Stimulated activated CD4-positive, alpha-beta T cell treated with anti-CD3 and anti-CD28 coated beads, Interleukin-4, amount 100 ng/mL, for 24 hours (primary cell): ENCODE measurements at places on chromosomes 13 and 19.
A peak's percentile ranks its signal among the peaks of the same experiment; 100 is the strongest.

DNA sequence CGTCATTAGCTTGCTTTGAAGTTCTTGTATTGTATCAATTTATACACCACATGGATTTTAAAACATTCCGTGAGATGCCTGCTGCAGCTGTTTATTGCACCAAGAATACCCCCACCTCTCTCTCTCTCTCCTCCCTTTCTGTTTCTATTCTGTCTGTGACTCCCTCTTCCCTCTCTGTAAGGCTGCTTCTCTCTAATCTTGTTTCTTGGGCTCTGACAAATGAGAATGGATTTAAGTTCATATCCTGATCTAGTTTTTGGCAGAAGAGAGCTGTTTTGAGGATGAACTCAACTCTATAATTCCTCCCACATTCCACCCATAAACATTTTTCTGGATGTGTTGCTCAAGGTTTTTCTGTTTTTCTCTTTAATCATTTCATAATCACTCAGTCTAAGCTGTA lies 144.3 kb upstream of the FRY start:
- no peak for DNase-seq

DNA sequence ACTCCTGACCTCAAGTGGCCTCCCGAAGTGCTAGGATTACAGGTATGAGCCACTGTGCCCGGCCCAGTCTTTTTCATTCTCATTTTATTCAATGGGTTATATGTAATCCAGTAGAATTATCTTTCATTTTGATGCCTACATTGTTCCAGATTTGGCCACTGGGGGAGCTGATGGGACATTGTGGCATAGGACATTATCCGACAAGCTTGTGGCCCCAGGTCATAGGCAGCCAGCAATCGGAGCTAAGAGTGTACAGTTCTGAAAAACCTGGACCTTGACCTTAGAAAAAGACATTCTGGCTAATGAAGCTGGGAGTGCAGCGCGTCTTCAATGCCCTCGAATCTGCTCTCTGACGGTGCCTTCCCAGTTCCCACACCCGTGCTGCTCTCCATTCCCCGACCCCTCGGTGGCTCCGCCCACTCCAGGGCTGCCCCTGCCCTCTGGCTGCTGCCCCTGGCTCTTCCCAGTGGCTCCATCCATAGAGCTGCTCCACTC lies 108.7 kb downstream of the TEX29 start:
- peak; percentile 33 for DNase-seq

GRCh38 chr13:102466610-102467190 lies 64.9 kb upstream of the FGF14 start:
- DNase-seq, result no peak

GRCh38 chr13:48265217-48265815 lies 32.3 kb downstream of the ITM2B start:
- DNase-seq, result peak; percentile 24

DNA sequence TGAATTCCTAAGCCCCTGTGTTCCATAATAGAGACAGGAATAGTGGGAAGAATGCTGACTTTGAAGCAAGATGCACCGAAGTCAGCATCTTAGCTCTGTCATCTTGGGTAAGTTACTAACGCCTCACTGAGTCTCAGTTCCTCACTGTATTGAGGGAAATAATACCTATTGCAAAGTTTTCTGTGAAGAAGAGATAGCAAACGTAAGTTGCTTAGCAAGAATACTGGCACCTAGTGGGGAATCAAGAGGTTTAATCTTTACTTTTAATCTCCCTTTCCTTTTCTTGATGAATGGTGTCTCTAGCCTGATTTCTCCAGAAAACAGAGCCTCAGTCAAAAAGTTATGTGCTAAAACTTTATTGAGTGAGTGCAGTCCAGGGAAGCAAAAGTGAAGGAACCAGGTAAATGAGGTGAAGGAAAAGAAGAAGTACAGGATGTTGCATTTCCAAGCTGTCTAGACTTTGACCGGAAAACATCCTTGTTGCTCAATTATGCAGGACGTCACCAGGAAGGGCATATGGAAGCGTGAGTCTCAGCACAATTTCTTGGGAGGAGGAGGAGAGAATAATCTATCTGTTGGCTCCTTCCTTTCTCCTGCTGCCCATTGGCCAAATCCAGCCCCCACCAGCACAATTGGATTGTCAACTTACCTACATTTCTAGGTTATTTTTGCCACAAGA lies 210.0 kb downstream of the B3GLCT start:
- DNase-seq, result no peak

GRCh38 chr13:112985803-112986408 lies 16.9 kb downstream of the MCF2L start:
- DNase-seq, result no peak

DNA sequence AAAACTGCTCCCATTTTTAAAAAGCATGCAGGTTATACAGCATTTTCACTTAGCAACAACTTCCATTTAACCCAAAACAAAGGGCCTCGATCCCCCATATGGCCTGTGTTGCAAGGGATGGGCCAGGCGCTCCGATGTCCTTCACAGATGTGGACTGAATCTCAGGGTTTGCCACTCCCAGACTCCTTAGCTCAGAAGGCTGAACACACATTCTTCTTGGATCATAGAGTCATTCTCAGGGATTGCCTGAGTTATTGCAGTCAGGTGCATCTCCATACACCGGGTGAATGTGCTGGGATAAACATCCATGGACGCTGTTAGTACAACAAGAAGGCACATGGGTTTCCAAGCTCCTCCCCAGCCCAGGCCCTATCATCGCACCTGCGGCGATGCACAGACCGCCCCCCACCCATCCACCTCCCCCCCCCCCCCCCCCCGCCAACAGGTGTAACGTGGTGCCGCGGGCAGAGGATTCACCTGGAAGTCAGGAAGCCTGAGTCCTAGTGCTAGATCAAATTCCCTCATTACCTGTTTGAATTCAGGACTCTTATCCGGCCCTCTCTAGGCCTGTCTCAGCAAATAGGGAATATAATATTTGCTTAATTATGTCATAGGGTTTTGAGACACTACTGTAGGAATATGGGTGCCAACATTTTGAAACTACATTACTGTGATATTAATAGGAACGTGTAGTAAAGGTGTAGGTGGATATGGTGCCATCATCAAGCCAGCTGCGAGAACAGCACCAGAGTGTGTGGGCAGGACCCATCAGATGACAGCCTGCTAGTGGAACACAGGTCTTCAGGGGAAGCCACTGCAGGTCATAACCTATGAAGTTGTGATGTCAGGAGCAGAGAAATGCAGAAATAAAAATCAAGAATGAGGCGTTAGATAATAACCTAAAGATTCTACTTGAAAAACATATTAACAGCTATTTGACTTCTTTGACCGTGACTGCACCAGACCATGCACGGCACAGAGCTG lies 110.9 kb downstream of the SACS start:
- DNase-seq, result no peak

DNA sequence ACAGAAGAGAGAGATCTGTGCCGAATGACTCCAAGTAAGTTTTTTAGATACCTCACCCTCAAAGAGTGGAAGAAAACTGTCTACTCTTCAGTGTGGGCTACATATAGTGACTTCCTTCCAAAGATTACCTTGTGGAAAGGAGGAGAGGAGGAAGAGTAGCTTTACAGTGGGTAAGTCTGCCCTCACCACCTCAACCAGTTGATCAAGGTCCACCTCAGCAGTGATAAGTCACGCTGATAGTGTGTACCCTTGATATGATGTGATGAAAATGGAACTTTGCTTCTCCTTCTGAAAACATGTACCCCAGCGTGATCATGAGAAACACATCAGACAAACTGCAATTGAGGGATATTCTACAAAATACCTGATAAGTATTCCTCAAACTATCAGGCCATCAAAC lies 20.6 kb downstream of the KLF5 start:
- DNase-seq, result no peak

DNA sequence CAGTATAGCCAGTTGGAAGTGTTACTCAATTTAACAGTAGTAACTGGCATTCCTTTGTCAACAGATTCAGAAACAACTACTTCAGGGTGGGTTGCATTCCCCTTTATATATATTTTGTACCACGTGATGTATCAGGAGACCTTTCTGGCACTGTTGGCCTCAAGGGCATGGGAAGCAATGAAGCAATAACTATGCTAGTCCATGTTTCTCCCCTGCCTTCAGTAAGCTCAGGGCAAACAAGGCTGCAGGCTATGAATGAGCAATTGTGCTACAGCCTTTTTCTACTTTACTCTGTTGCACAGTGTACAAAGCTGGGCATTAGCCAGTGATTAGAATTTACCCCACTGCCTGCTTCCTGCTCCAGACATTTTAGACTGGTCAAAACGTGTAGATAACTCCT lies 348.8 kb downstream of the GPC5 start:
- DNase-seq, result no peak

- no peak for DNase-seq
Measured at GRCh38 chr13:27572234-27572901, 48.0 kb downstream of the LNX2 start.

DNA sequence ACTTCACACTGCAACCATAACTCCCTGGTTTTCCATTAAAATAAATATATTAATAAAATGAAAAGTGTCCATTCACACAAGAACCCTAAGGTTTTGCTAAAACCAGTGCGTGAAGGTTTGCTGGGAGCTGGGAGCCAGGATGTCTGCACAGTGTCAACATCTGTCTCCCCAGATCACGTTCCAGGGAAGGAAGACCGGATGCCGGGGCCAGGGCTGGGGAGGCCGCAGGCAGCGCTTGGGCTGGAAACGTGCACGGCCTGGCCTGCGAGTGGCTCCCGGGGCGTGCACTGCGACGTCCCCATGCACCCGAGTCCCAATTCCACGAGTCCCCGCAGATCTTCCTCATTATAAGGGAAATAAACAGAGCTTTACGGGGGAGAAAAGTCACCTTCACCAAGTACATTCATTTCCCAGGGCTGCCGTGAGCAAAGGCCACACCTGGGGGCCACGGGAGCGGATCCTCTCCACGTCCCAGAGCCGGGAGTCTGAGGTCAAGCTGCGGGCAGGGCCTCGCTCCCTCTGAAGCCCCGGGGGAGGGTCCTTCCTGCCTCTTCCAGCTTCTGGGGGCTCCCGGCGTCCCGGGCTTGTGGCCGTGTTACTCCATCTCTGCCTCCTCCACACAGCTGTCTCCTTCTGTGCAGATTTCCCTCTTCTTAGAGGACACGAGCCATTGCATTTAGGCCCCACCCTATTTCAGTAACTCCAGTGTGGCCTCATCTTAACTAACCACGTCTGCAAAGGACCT lies 12.8 kb downstream of the SHC2 start:
- no peak for DNase-seq

DNA sequence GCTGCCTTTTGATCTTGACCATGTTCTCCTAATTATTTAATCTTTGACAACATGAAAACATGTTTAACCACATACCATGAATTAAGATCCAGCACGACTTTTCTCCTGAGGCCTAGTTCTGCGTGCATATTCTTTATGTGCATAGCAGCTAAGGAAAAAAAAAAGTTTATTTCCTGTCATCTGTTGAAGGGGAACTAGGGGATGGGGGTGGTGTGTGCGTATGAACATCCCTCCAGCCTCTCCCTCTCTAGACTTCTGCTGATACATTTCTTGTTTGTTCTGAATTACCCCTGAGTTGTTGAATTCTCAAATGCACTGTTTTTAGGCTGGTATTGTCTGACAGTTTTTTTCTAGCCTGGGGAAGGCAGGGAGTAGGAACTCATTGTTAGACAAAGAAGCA lies 543.3 kb downstream of the FGF9 start:
- no peak for DNase-seq

GRCh38 chr13:29709407-29710069 lies 114.0 kb upstream of the SLC7A1 start:
- no peak for DNase-seq

DNA sequence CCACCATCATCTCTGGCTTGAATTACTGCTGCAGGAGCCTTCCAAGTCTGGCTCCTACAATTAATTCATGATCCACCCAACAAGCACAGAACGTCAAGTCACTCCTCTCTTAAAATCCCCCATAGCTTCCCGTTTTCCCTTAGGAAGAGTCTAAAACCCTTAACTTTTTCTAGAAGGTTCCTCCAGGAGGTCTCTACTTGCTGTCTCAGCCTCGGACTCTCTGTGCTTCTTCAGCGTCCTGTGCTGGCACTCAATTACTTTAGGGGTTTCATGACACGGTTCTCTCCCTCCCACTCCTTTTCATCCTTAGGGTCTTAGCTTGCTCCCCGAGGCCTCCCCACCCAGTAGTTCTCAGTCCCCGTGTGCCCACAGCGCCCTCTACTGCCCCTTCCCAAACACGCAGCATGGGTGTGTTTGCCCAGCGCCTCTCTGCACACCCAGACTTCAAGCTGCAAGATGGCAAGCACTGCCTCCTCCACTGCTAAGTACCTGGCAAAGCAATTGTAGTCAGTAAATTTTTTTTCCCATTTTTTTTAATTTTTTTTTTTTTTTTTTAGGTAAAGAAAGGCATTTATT lies 25.8 kb upstream of the MAP3K10 start:
- DNase-seq, result peak; percentile 63

DNA sequence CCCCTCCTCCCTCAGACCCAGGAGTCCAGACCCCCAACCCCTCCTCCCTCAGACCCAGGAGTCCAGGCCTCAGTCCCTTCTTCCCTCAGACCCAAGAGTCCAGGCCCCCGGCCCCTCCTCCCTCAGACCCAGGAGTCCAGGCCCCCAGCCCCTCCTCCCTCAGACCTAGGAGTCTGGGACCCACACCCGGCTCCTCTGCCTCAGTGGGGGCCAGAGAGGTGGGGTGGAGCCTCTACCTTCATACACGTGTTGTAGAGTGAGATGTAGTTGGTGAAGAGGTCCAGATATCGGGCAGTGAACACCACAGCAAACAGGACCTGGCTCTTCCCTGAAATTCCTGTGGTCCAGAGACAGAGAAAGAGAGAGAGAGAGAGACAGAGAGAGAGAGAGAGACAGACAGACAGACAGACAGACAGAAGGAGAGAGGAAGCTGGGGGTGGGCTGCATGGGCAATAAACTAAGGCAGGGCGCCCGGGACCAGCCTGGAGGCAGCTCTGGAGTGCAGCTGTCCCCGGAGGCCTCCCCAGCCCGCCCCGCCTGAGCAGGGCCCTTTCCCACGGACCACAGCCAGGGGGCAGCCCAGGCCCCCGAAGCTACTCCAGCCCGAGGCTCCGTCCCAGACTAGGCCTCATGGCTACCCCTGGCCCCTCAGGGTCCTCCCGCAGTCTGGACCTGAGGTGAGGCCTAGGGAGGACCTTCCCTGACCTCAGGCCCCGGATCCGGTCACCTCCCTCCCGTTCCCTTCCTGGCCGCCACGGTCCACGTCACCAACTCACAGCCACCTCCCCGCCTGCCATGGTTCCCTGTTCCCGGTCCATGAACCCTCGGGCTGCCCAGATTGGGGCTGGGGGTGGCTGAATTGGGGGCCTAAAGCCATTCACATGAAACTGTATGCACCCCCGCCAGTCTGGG lies 907 bp downstream of the KDELR1 start:
- peak; percentile 62 for DNase-seq

DNA sequence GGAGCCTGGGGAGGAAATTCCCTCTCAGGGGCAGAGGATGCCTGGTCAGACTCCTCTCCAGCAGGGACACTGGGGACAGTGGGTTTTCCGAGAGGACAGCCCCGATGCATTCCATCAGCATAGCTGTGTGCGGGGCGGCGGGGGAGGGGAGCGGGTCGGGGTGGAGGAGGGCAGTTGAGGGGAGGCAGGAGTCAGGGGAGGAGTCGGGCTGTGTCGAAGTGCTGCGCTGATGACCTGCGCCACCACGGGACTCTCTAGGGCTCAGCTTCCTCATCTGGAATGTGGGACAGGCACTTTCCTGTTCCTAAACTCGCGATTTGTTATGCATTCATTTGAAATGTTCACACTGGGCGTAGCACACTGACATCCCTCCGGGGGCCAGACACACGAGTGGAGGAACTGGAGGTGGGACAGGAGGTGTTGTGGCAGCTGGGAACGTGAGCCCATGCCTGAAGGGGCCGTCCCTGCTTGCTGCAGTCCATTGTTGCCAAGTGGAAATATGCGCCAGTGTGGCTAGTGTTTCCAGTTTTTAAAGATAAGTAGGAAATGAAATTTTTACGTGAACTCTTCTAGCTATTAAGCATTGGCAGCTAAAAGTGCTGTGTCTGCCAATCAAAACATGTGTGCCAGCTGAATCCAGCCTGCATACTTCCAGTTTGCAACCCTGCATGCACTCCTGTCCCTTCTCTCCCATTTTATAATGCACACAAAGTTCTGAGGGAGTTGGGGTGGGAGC lies 43.3 kb downstream of the FLT1 start:
- DNase-seq, result no peak
